ENCODE measurements at places on chromosomes 4 and X.

GRCh38 chr4:56619160-56619559, 61.9 kb downstream of the HOPX start:
- DNase-seq = no peak

- DNase-seq = no peak
Observed at GRCh38 chr4:139955600-139955999, 198.4 kb downstream of the MAML3 start.

- DNase-seq = no peak
Observed at GRCh38 chr4:3442460-3442958, 741 bp downstream of the HGFAC start.

GRCh38 chrX:151346931-151347543, 50.0 kb upstream of the VMA21 start:
- DNase-seq = no peak

DNA sequence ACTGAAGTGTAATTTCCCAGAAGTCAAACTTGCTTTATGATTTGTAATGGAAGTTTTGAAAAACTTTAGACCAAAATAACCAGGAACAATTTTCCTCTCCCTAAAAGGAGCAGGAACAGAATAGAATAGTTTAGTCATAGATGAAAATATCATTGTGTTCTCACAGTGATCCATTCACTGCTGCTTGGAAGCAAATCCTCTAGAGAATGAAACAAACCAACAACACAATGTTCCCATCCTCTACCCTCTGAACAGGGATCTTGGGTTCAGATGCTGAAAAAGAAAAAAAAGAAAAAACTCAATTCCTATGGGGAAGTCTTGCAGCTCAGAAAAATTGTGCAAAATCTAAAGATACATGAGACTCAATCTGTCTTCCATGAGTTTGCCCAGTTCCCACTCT, 12.2 kb downstream of the DSPP start:
- DNase-seq = no peak

Data from thymus (tissue), 14 donors.